ENCODE measurements at places on chromosomes 12 and 14. TPM values are rescaled to one million over a fixed set of nuclear protein-coding genes. Genes with fewer than 3 reads are reported as not detected.
A peak's percentile ranks its signal among the peaks of the same experiment; 100 is the strongest.

SIX1 gene
- not detected for total RNA-seq

FBRSL1 gene
- total RNA-seq: 58.5 TPM

TTC6 gene
- not detected for total RNA-seq

SLC17A8 gene
- not detected for total RNA-seq

CEP128 gene
- total RNA-seq: 32.9 TPM

GRCh38 chr12:128626808-128627320 is 196.9 kb downstream of the SLC15A4 start:
- no peaks in the 10 kb centered on the region for H3K27me3 ChIP-seq
- H3K36me3 ChIP-seq: no peaks in the 10 kb centered on the region
- H3K4me1 ChIP-seq: no peaks in the 10 kb centered on the region
- no peak overlapping the region for H3K4me3 ChIP-seq
- H3K27ac ChIP-seq: no peak overlapping the region

DNA sequence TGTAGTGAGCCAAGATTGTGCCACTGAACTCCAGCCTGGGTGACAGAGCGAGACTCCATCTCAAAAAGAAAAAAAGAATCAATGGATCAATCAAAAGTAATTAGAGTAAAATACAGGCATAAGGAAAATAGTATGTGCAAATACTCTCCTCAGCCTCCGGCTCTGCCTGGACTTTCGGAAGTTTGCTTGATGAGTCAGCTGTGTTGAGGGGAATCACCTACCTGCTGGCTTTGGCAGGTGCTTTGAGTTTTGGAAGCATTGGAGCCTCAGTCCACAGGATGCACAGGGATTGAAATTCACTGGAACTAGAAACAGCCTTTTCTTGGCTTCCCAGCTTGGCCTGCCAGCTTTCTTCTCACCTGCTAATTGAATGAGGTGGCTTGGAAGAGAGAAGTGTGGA is 268.2 kb downstream of the PCNX1 start:
- no peaks in the 10 kb centered on the region for H3K36me3 ChIP-seq
- no peaks in the 10 kb centered on the region for H3K4me1 ChIP-seq
- peaks cover 17% of the 10 kb centered on the region for H3K27me3 ChIP-seq
- H3K4me3 ChIP-seq: no peak overlapping the region
- DNase-seq: no peak
- no peak overlapping the region for H3K27ac ChIP-seq

DNA sequence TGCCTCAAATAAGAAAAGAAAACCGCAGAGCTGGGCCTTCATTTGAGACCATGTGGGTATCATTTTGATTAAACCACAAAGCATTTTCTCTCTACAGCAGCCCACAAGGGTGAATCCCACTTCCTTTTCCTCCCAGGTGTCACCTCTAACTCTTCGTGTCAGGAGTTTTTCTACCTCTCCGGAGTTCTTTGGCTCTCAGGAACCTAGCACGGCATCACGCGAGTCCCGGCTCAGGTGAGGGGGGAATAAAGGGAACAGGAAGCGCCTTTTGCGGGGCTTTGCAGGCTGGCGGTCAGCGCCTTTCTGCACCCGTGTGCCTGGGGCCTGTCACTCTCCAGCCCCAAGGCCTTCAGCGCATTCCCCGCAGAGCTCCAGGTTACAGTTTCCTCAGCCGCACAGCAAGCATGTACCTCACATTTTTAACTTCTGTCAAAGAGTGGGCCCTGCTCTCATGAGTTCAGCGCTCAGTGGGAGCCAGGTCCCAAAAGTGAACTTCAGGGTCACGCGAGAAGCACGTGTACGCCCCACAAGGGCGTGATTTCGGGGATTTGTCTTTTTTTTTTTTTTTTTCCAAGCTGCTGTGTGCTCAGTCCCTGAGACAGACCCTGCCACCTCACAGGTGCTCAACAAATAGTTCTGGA is 740 bp upstream of the PRPF40B start:
- peaks cover 19% of the 10 kb centered on the region for H3K27me3 ChIP-seq
- DNase-seq: peak; percentile 82
- peaks cover 2% of the 10 kb centered on the region for H3K36me3 ChIP-seq
- H3K4me3 ChIP-seq: peak overlapping the region; percentile 82
- peaks cover 29% of the 10 kb centered on the region for H3K4me1 ChIP-seq

DNA sequence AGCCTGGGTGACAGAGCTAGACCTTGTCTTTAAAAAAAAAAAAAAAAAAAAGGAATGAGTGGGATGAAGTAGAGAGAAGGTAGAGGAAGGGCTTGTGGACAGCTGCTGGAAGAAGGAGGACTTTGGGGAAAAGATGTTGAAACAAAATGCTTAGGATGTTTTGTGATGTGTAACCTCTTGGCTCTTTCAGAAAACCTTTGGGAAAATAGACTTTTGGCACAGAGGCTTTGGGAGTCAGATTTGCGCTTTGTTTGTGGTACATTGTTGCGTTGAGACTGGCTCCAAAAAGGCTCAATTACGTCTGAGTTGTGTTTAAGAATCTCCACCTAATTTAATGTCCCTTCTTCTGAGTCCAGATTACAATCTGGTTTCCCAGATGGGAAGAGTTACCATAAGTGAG is 32.9 kb upstream of the SPTLC2 start:
- no peak overlapping the region for H3K4me3 ChIP-seq
- no peaks in the 10 kb centered on the region for H3K27me3 ChIP-seq
- H3K4me1 ChIP-seq: peaks cover 15% of the 10 kb centered on the region
- DNase-seq: no peak
- no peak overlapping the region for H3K27ac ChIP-seq

DNA sequence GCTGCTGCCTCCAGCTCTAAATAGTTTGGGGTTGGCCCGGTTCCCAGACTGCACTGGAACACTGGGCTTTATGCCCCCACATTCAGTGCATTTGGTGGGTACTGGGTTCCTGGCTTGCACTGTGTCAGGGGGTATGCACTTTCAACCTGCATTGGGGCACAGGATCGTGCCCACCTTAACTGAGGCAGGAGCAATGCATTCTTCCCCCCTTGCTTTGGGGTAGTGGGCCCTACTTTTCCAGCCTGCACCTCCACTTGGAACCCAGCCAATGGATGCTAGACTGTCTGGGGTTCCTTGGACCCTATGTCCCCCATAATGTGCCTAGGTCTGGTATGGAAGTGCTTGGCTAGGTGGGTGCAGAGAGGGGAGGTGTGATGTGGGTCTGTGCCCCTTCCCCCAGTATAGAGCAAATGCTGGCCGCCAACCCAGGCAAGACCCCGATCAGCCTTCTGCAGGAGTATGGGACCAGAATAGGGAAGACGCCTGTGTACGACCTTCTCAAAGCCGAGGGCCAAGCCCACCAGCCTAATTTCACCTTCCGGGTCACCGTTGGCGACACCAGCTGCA is 615 bp downstream of the TARBP2 start:
- no peak for DNase-seq
- H3K27me3 ChIP-seq: no peaks in the 10 kb centered on the region
- H3K4me3 ChIP-seq: peak overlapping the region; percentile 81
- H3K36me3 ChIP-seq: peaks cover 21% of the 10 kb centered on the region
- H3K27ac ChIP-seq: peak overlapping the region; percentile 94
